Activated T-cell treated with anti-CD3 and anti-CD28 coated beads for 4 hours (primary cell): ENCODE measurements at places on chromosomes 6 and 20.

DNA sequence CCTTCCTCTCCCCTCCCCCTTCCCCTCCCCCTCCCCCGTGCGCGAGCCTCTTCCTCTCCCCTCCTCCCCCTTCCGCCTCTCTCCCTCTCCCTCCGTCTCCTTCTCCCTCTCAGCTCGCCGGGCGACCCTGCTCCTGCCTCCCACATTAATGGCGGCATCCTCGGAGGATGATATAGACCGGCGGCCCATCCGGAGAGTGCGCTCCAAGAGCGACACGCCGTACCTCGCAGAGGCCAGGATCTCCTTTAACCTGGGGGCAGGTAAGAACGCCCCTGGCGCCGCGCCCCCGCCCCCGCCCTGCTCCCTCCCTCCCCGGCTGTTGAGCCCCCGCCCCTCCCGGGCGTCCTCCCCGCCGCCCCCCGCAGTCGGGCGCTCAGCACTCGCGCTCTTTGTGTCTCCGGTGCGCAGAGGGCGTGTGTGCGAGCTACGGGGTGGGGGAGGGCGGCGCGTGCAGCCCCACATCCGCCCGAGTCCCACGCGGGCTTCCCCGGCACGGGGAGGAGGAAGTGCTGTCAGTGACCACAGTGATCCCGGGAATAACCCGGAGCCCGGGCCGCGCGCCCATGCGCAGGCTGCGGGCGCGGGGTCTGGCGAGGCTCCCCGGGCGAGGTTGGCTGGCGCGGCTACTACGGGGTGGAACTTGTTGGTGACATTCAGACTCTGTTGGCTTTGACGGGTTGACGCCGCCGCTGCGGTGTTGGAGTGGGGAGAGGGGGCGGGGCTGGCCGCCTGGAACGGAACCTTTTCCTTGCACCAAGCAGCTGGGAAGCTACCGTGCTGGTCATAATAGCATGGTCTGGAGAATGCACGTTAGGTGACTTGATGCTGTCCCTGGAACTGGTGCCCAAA, 33.2 kb downstream of the PHACTR1 start:
- DNase-seq: no peak

DNA sequence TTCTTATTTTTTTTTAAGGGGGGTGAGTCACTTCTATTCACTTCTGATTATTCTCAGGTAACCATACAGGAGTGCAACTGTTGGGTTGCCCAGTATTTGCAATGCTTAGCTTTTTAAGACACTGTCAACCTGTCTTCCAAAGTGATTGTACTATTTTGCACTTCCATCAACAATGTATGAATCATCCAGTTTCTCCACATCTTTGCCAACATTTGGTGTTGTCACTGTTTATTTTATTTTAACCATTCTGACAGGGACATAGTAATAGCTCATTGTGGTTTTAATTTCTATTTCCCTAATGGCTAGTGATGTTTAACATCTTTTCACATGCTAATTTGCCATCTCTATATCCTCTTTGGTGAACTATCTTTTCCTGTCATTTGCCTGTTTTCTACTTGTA, 1.4 kb upstream of the SLC13A3 start:
- no peak for DNase-seq

GRCh38 chr20:63689046-63690002, 7.1 kb upstream of the TNFRSF6B start:
- DNase-seq: no peak

GRCh38 chr6:67160820-67161219, 1453.8 kb upstream of the EYS start:
- no peak for DNase-seq

GRCh38 chr6:111061508-111061907, 25.8 kb upstream of the SLC16A10 start:
- no peak for DNase-seq
